KG1 (cell line): ENCODE measurements at places on chromosomes 6 and 20.

GRCh38 chr6:166274739-166275370, 33.3 kb downstream of the PRR18 start:
- no peak for DNase-seq

- no peak for DNase-seq
These were observed 246.7 kb downstream of the ALDH8A1 start for GRCh38 chr6:134703206-134703605.

- no peak for DNase-seq
These were observed 86.3 kb downstream of the SLC22A23 start for GRCh38 chr6:3370361-3371221.

- DNase-seq, result no peak
These were observed 270.4 kb upstream of the PLCB4 start for GRCh38 chr20:8798505-8798904.

DNA sequence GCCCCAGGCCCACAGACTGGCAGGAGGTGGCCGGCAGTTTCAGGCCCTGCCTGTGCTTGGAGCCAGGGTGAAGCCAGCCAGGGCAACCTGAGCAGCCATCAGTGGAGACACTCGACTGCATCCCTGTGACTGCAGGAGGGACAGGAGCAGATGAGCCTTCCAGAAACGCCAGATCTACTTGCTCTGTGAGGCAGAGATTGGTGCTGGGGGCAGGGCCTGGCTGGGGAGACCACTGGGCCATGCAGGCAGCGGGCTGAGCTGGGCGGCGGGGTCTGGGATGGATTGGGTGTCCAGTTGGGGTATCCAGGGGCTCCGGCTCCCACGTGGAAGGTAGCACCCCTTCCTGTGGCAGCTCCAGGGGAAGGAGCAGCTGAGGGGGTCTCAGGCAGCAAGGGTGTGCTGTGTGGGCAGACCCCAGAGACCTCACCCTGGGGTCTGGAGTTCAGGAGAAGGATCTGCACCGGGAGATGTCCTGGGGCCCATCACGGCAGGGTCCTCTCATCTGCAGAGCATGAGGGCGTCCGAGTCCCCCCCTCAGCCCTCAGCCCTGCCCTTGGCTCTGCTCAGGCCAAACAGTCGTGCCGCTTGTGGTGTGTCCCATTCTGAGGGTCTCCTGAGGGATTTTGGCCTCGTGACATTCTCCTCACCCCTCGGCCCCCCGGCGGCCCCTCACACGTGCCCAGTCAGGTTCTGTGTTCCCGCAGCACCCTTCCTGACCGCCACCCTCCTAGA, 334.9 kb downstream of the TAF4 start:
- DNase-seq, result no peak

- DNase-seq, result no peak
These were observed 6.6 kb downstream of the MOG start for GRCh38 chr6:29663300-29664042.

- DNase-seq, result no peak
These were observed 75.2 kb downstream of the STXBP5 start for GRCh38 chr6:147279427-147279826.

GRCh38 chr6:1698527-1698926, 88.8 kb downstream of the FOXC1 start:
- DNase-seq, result no peak

DNA sequence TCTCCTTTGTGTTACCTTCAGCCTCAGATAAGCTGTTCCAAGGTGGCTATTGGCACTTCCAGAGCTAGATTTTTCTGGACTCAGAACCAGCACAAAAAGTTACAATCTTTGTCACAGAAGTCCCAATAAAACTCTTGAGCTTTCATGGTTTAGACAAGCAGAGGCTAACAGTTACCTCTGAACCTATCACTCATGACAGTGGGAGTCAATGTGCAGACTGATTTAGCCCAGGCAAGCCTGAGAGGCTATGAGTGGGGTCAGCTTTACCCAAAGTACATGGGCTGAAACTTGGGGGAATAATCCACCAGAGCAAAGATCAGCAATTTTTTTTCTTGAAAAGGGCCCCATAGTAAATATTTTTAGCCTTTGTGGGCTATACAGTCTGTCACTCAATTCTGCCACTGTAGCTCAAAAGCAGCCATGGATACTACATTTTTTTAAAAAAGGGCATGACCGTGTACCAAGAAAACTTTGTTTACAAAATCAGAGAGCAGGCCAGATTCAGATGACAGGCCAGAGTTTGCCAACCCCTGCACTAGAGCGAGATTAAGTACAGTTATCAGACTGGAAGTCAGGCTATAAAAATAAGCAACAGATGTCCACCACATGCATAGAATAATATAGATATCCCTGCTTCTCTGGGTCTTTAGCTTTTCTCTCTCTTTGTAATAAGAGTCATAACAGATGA, 20.0 kb downstream of the CCN2 start:
- DNase-seq, result no peak

GRCh38 chr6:123879749-123880148, 76.1 kb downstream of the NKAIN2 start:
- DNase-seq, result no peak

GRCh38 chr20:25323496-25324246, 67.0 kb downstream of the ABHD12 start:
- DNase-seq, result no peak

- DNase-seq, result no peak
These were observed 90.2 kb downstream of the ADTRP start for GRCh38 chr6:11688425-11688709.

DNA sequence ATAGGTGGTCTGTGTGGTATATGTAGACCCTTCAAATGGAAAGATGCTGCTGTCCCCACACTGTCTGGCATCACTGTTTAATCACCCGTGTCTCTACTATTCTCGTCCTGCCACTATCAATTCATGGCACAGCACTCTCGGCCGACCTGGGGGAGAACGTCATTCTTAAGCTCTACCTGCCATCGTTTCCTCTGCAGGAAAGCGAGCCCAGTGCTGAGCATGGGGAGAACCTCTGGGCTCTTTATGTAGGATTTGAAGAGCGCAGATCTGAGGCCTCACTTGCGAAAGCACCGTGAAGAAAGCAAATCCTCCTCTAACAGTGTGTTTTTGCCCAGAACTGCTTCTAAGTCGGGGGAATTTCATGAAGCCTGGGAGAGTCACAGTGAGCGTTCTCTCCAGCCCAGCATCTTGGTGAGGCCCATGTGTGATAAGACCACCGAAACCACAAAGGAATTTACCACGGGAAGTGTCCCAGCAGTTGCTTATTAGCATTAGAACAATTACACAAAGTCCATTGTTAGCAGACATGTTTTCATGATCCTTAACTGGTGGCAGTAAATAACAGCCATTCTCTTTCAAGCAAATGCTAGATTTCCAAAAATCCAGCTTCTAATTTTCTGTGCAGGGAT, 124.3 kb downstream of the SCML4 start:
- no peak for DNase-seq

- DNase-seq, result no peak
These were observed 104.1 kb downstream of the CDH4 start for GRCh38 chr20:61356196-61356595.

DNA sequence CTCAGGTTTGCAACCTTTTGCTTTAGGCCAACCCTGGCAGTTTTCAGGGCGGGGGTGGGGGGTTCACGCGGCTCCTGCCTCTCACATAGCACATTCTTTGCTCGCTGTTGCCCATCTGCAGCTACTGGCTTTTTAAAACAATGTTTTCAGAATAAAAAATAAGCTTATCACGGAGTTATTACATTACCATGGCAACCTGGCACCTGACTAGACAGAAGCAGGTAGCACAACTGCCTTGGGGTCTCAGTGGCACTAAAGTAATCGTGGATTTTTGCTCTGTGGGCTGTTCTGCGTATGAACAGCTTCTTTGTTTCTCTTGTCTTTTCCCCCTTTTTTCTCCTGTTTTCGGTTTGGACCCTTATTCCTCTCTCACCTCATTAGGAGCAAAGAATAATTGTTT, 9.1 kb upstream of the MANBAL start:
- DNase-seq, result no peak

GRCh38 chr6:113927001-113927400, 43.9 kb downstream of the HDAC2 start:
- DNase-seq, result no peak

GRCh38 chr20:60857708-60858107, 394.4 kb upstream of the CDH4 start:
- no peak for DNase-seq

DNA sequence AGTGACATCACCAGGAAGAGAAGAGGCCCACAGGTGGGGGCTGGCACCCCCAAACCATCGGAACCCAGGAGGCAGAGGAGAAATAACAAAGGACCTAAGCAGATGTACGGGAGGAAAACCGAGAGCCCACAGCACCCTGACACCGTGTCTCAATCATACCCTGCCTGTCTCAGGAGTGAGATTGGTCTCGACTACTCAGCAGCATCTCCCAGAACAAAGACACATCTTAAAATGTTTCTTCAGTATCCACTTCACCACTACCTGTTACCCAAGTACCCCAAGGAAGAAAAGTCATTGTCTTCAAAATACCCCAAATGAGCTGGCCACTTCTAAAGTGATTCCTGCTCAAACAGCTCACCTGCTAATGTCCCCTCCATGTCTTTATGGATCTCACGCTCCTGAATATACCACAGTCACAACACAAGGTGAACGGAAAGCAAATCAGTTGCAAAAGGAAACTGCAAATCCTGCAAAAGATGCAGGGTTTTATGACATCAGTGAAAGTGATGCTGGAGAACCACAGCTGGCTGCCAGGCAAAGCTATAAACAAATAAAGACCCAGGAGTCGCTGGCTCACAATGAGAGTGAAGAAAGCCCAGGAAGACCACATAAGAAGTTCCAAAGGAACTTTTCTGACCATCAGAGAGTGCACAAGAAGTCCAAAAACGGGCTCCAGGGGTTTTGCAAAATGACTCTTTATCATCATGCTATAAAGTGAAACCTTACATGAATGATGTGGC, 44.1 kb downstream of the PREX1 start:
- no peak for DNase-seq

GRCh38 chr6:139544701-139545057, 170.2 kb upstream of the CITED2 start:
- DNase-seq, result no peak

- DNase-seq, result no peak
These were observed 548 bp downstream of the GNL1 start for GRCh38 chr6:30555816-30556065.

DNA sequence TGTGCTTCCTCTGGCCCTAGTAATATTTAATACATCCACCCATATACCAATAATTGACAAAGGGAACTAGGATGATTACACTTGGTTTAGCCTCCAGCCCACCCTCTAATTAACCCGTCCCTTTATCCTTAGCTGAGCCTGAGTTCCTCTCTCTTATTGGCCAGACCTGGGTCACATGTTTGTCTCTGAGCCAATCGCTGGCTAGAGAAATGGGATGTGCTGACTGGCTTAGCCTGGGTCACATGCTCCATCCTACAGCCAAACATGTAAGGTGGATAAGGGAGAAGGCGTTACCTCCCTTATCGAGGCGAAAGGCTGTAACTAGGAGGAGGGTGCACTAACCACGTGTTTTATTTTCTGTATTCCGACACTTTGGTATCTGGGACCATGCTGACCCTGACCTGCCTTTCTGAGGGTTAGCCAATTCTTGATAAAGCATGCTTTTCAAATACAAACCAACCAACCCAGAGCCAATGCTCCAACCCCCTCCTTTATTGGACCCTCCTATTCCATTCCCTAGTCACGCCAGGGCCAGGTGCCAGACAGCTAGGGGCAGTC, 262.7 kb downstream of the PREX1 start:
- no peak for DNase-seq

DNA sequence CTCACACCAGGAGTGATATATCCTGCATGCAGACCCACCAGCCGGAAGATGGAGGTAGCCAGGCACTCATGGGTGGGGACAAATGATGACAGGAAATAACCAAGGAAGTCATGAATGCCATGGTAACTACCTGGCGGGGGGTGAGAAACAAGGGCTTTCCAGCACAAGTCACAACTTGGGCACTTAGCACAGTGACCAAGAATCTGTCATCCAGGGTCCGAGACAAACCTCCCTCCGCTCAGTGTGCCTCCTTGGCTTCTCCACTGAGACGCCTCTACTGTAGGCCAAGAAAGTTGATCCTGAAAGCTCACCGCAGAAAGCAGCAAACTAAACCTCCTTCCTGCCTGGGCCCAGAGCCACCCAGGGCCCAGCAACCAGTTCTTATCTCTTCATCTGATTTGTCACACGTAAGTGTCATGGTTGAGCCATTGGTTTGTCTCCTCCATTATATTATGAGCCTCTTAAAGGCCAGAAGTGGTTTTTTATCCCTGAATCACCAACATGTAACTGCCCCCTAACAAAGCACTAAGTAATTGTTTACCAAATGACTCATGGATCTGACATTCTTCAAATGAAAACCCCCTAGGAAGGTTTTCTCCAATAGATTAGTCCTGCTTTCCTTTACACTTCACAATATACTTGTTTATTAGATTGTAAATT, 84.3 kb upstream of the TAB2 start:
- no peak for DNase-seq

DNA sequence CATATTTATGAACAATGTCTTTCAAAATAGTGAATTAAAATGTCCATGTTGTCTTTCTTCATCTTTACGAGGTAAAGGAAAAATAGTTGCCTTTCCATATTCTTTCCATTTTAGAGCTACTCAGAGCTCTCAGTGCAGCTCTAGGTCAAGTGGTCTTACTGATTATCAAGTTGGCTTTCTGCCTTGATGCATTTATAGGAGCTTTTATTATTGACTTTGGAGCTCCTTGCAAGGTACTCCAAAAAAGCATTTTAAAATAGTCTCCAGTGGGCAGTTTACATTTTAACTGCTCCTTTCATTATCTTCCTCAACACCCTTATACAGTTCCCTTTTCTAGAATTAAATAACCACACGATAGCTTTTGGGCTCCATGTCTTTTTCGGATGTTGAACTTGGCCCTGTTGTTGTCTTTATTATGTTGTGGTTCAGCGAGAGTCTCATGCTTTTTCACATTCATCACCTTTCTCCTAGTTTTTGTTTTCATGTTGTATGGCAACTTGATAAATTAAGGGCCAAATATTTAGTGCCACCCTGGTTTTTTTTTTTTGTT, 122.9 kb downstream of the CLIC5 start:
- no peak for DNase-seq

DNA sequence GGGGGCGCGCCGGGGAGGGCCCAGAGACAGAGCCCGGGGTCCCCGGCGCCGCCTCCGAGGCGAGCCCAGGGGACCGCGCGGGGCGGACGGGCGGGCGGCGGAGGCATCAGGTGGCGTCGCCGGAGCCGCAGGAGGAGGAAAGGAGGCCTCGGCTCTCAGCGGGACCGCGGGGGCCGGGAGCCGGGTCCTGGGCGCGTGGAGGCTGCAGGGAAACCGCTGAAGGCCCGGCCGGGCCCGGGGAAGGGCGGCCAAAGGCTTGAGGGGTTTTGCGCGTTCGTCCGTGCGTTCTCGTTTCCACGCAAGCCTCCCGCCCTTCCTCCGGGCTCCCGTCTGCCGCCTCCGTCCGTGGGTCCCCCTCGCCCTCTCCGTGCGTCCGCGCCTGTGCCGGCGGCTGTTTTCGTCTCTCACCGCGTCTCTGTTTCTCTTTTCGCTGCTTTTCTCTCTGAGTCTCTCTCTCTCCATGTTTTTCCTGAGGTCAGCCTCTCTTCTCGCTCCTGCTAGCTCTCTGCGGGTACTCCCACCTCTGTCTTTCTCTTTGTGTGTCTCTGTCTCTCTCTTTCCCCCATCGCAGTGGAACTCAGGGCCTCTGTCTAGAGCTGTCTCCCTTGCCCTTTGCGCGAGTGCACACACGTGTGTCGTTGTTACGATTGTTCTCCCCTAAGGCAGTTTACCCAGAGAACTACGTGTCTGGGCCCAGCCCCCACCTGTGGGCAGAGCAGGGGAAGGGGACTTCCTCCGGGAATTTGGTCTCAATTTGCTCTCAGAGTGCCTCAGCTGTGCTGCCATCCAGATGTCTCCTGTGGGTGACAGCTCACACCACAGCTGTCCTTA, 2.1 kb downstream of the IRF4 start:
- no peak for DNase-seq
